OCI-M1 (cell line): ENCODE measurements at places on chromosomes 3 and 15.

DNA sequence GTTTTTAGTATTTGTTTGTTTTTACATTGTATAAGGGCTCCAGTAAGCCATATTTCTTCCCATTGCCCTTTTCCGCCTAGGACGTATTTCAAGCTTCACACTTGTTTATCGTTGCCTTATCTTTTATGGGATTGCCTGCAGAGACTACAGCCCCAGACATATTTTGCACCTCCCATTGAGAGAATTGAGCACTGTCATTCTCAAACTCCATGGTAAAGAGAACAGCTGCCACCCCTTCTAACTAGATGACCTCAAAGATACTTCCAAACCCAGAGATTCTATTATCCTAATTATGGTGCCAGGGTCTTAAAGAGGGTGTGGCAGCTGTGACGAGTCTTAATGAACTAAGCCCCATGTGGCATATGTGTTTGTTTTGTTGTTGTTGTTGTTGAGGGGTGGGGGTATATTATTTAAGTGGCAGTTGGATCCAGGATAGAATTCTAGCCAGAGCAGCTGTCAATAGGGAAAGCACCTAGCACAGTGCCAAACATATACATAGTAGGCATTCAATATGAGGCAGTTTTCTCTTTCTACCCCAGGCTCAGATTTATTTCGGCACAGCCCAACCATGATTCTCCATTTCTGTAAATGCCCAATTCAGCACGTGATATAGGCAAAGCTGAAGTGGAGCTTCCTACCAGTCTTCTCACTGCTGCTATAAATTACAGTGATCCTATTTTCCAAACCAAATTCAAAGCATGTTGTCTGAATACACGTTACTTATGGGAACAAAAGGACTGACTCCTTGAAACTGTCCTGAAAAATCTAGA lies 932 bp upstream of the TP53BP1 start:
- DNase-seq, result no peak

GRCh38 chr3:197353867-197354567 lies 55.6 kb upstream of the DLG1 start:
- no peak for DNase-seq

GRCh38 chr3:31288641-31289100 lies 244.1 kb upstream of the STT3B start:
- no peak for DNase-seq

DNA sequence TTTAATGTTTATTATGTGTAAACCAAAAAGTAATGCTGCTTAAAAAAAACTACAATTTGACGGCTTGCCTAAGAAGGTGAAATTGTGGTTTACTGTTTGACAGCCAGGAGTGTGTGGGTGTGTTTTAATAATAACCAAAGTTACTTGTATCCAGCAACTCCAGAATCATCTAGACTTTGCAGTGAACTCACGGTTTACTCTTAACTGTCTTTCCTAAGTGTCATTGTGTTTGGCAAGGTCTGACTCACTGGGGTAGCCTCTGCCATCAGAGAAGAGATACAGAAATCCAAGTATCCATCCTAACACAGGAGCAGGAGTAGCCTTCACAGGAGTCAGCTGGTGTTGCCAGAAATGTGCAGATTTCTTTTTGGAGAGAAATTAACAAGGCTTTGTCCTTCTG lies 151.1 kb downstream of the CTNNB1 start:
- no peak for DNase-seq

- no peak for DNase-seq
Measured at GRCh38 chr15:33191591-33191990, 2.9 kb downstream of the FMN1 start.

- no peak for DNase-seq
Measured at GRCh38 chr15:89777782-89778380, 1.7 kb downstream of the MESP2 start.

- no peak for DNase-seq
Measured at GRCh38 chr15:39226169-39226937, 354.5 kb upstream of the THBS1 start.

DNA sequence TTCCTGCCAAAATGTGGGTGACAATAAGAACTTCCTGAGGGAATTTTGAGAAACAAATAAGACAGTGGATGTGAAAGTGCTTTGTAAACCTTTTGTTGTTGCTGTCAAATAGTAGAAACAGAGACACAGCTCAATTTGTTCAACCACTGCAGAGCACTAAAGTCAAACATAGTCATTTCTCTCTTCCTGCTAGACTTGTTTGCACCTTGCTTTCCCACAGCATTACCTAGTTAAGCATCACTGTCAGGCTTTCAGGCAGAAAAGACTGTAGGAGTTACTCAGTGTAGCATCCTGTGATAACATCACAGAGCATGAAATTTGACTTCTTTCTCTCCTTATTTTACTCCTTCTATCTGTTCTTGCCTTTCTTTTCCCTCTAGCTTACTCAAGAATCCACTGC lies 27.1 kb downstream of the SLC12A1 start:
- DNase-seq, result no peak

DNA sequence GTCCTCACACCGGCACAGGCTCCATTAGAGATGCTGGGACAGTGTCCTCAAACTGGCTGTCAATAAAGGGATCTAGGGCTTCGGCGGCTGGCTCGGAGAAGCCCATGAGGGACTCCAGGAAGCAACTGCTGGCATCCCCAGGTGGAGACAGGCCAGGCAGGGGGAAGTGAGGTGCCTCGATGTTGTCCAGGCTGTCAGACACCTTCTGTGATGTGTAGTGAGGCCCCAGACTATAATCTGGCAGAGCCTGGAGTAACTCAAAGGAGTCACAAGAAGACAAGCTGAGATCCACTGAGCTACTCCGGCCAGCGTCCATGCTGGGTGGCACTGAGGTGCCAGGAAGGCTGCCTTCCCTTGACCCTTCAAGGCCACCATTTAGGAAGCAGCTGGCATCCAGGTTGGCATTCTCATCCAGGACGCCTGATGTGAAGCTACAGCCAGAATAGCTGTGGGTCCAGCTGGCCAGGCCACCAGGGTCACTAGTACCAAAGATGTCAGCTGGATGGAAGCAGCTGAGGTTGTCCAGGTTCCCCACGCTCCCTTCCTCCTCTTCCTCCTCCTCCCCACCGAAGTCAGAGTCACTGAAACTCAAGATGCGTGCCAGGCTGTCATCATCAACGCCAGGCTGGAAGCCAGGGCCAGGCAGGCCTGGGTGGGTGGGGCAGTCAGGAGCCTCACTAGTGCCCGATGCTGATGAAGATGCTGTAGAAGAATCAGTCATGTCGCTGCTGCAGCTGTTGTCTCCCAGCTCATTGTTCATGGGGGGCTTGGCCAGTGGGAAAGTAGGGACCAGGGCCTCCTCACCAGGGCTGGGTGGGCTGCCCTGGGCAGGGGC lies 10.1 kb downstream of the CSRNP1 start:
- DNase-seq, result no peak

DNA sequence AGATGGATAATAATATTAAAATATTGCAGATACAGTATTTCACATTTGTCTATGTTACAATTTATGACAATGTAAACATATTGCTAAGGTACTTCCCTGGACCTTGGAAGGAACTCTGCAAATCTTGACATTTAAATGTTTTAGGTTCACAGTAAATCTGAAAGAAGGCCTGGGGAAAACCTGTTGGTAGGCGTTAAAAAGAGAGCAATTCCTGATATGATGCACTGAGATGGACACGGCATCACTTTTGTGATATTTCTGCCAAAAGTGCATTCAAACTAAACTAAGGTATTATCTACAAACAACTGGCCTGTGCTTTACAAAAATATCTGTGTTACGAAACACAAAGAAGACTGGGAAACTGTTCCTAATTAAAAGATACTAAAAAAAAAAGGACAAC lies 6.1 kb upstream of the TP63 start:
- DNase-seq, result no peak

DNA sequence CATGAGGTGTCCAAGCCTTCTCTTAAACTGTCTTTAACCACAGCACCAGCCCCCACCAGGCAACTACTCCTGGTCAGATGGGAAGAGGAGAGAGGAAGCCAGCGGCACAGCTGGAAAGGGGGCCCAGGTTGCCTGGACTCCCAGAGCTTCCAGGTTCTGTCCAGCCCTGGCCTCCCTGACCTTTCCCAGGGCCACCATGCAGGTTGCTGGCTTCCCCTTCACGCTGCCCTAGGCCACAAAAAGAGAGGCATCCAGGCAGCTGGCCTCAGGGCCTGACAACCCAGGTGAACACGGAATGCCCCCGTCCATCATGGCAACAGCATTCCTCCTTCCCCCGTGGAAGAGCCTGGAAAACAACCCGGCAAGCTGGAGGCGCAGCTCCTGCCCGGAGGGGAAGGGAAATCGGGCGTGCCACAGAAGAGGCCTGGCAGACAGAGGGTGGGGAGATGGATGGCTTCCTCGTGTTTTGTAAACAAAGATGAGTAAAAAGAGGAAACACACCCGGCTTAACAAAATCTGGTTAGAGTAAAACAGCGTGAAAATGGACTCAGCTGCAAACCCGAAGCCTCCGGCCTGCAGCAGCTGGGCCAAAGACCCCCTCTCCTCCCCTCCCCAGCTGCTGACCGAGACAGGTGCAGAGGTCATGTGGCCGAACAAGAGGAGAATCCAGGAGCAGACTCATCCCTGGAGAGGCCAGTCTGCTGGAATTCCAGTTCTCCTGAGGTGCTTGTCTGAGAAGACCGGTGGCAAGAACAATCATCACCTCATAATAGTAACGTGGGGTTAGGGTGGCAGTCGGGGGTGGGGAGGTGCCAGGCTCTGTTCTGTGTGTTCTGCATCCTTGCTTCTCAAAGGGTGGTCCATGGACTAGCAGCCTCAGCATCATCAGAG lies 15.5 kb downstream of the BMF start:
- DNase-seq, result no peak

DNA sequence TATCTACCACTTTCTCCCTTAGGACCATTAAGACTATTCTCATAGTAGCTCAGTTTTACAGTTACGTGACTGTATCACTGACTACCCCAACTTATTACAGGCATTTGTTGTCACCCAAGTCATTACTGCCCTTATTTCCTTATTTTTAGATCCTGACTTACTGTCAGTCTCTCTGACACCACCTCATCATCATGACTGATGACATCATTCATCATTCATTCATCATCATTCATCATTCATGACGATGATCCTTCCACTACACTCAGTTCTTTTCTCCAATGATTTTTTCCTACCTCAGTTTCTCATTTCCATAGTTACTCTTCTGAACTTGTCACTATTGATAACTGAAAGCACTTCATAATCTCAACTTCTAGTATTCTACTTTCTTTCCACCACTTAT lies 83.8 kb downstream of the ADAM10 start:
- DNase-seq, result no peak

- no peak for DNase-seq
Measured at GRCh38 chr15:64800476-64800875, 25.0 kb downstream of the PIF1 start.

- peak; percentile 69 for DNase-seq
Measured at GRCh38 chr3:167032267-167032876, 347.7 kb downstream of the ZBBX start.

GRCh38 chr3:134618478-134619300 lies 32.1 kb downstream of the KY start:
- DNase-seq, result no peak

GRCh38 chr3:32831791-32832190 lies 14.0 kb downstream of the TRIM71 start:
- DNase-seq, result no peak

DNA sequence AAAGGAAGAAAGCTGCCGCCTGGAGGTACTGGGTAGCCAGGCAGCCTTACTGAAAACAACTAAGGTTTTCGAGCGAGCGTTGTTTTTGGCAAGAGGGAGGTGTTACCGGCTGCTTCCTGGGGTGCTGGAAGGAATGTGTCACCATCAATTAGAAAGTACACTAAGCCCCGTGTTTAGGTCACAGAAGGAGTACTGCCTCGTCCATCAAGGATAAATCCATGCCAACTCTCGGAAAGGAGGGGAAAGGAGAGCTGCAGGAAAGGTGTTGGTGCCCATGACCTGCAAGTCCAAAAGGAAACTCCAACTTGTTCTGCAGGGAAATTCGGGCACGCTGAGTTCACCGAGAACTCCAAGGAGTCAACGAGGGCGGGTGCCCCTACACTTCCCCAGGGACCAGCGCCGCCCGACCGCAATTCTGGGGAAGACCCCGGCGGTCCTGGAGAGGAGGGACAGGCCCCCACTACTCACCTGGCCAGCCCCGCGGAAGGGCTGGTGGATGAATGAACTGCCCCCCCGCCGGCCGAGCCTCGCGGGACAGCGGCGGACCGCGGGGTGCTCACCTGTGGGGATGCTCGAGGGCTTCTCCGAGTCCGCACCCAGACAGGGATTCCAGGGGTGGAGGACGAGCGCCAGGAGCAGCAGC lies 542 bp downstream of the PLOD2 start:
- DNase-seq, result peak; percentile 86

DNA sequence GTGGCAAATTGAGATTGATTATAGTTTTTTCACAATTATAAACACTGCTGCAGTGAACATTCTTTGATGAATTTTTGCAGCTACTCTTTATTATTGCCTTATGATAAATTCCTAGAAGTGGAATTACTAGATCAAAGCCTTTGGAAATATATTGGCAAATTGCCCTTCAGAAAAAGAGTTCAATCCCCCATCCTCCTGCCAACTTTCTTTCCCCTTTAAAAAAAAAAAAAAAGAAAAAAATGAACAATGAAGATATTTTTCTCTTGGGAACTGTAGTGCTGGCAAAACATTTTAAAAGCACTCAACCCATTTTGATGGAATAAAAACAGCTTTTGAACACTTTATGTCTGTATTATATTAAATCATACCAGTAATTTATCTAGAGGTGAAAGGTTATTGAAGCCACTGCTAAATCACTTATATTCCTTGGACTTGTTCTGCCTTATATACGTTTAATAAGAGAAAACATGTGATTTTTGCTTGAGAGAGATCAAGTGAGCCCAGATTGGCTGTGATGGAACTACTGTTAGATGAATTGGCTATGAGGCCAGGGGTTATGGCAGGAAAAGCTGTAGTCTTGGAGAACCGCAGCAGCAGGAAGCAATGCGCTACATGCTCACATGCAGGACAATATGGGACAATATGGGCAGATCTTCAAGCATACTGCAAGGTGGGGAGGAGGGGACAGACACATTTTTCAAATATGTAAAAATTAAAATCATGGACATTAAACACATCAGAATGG lies 212.8 kb upstream of the C2CD4B start:
- DNase-seq, result no peak

GRCh38 chr15:59437817-59438624 lies at the start of gene FAM81A:
Gene FAM81A, plus strand, starts transcription at chr15:59438186. Its CDS starts 20,441 bp downstream, at chr15:59458627.
- peak; percentile 37 for DNase-seq

DNA sequence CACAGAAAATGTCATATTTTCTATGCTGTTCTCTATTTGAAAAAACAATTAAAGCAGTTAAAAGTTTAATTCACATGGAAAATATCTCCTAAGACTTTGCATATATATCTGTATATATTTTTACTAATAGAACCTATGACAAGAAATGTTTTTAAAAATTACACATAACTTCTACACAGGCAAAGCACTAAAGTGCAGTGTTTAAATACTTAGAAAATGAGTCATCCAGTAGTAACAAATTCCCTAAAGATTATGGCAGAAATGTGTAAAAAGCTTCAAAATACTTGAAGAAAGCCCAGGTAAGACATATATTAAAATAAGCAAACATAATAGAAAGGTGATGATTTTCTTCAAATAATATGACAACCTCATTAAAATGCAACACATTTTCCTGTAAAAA lies 236.6 kb downstream of the TBC1D5 start:
- DNase-seq, result no peak

- DNase-seq, result no peak
Measured at GRCh38 chr3:50926868-50927267, 252.1 kb downstream of the DOCK3 start.

GRCh38 chr15:36347272-36347858 lies 232.1 kb upstream of the CDIN1 start:
- no peak for DNase-seq

GRCh38 chr15:101162701-101163483 lies 89.0 kb downstream of the CHSY1 start:
- no peak for DNase-seq

- DNase-seq, result no peak
Measured at GRCh38 chr15:73748730-73749129, 4.4 kb downstream of the INSYN1 start.
